ENCODE measurements at places on chromosomes 12 and 14.

DNA sequence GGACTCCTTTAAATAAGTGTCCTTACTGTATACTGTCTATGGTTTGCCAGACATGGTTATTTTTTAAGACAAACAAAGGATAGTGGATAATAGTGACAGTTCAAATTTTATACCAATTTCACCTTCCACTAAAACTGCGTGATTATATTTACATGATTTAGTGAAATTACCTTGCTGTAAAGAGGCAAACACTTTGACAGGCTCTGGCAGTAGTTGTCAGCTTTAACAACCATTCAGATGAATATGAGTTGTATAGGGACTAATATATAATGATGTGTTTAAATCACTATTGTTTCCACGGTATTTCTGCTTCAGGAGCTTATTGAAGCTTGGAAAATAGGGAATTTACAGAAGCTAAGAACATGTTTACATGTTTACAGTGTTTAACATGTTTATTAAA is 1364.0 kb downstream of the FSCB start:
- no peak for DNase-seq

GRCh38 chr12:95648990-95649791 is 97.9 kb upstream of the USP44 start:
- no peak for DNase-seq

DNA sequence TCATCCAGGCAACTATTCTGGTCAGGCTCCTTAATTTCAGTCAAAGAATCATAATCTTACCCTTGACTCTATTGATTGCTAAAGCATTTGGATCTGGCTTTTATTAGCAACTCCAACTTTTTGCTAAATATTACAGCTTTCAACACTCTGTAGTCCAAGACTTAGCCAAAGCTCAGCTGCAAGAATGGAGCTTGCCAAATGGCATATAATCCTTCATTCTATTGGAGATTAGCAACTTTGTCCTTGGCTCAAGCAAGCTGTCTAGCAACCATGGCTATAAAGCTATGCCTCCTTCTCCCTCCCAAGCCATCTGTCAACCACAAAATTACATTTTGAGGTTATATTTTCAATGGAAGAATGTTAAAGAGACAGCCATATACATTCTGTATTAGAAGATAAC is 23.1 kb upstream of the NID2 start:
- no peak for DNase-seq

DNA sequence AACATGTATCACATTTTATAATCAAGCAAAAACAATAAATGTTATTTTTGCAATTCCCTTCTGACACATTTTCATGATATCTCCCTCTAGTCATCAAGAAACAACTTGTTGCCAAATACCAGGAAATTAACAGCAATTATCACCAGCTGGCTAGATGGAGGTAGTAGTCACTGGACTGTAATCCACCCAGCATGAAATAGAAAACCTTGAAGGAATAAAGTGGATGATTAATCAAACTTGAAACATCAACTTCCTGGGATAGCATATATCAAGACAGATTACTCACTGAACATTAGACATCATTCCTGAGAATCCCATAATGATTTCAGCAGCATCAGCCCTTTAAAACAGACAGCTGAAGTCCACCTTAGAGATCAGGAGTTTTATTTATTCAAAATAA is 259.0 kb downstream of the CCDC59 start:
- no peak for DNase-seq

DNA sequence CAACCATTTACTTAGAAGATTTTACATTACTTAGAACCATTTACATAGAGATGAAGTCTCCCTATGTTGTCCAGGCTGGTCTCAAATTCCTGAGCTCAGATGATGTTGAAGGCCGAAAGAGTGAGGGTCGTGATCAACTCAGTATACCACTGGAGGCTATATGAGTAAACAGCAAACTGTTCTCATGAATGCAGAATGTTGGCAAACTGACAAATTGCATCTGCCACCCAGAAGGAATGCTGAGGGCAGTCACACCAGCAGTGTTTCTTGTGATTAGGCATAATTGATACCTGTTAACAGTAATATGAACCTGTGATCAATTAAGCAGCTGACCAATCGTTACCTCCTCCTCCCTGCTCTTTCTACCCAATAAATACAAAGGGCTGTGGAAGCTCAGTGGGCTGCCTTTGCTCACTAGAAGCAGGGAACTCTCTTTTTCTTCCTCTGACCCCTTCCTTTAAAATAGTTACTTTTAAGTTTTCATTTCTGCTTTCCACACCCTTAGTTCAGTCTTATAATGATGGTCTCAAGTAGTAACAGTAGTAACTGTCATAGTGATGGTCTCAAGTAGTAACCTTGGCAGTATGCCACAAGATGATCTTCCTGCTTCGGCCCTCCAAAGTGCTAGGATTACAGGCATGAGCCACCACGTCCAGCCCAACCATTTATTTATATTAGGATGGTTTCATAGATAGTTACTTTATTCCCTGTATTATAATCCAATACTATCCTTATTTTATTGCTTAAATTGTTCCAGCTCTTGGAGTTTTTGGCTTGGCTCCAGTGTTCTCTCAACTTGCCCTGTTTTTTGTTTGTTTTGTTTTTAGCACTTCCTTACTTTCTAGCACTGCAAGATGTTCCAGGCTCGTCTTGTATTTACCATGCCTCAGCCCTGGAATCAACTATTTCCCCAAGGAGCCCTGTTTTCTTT is 25.8 kb downstream of the LIMA1 start:
- DNase-seq: no peak

- no peak for DNase-seq
Measured at GRCh38 chr12:122669397-122670070, 33.6 kb downstream of the HCAR2 start.

DNA sequence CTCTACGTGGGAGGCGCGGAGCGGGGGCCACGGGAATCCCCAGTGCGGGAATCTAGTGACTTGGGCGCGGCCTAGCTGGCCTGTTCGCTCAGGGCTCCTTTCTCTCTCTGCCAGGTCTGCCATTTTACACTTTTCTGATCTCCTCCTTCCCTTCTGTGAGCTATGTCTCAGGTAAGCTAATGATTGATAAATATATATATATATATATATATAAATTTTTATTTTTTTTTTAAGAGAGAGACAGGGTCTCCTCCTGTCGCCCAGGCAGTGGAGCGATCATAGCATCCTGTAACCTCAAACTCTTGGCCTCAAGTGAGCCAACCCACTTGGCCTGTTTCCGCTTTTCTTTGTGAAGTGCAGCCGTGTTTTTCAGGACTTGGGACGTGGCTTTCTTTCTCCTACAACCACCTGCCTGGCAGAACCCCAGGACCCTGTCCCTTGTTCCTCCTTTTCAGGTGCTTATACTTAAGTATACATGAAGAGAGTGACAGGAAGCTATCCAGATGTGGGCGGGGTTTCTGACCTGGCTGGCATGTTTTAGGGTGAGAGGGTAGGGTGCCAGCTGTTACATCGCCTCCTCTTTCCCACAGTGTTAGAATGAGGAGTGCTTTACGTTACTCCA is 547 bp downstream of the ZNF140 start:
- peak; percentile 9 for DNase-seq

GRCh38 chr14:69615496-69616407 is 4.4 kb downstream of the SUSD6 start:
- peak; percentile 75 for DNase-seq

DNA sequence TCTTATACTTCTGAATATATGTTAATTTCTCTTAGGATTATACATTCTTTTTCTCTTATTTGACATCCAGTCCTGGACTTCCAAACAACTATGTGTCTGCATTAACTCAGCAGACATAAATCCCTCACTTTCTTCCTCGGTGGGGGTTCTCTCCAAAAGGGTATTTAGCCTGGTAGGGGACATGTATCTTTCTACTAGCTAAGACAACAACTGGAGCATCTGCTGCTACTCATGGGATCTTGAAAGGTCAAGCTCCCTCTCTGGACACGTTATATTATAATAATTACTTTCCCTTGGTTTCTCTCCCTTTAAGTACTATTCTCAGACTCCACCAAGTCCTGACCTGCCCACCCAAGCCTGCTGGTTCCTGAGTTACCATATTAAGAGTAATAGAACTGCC is 983.7 kb upstream of the FLRT2 start:
- no peak for DNase-seq

- peak; percentile 83 for DNase-seq
Measured at GRCh38 chr12:54560374-54560858, 11.0 kb downstream of the PDE1B start.

- no peak for DNase-seq
Measured at GRCh38 chr12:11568155-11568761, 81.2 kb upstream of the ETV6 start.

- DNase-seq: no peak
Measured at GRCh38 chr12:24479131-24479530, 469.8 kb downstream of the BCAT1 start.

DNA sequence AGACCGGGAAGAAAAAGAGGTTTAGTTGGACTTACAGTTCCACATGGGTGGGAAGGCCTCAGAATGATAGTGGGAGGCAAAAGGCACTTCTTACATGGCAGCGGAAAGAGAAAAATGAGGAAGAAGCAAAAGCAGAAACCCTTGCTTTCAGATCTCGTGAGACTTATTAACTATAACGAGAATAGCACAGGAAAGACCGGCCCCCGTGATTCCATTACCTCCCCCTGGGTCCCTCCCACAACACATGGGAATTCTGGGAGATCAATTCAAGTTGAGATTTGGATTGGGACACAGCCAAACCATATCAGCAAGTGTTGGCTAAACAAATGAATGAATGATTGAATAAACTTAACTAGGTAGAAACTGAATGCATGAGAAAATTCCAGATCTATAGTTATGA is 85.3 kb upstream of the PARP11 start:
- DNase-seq: no peak

DNA sequence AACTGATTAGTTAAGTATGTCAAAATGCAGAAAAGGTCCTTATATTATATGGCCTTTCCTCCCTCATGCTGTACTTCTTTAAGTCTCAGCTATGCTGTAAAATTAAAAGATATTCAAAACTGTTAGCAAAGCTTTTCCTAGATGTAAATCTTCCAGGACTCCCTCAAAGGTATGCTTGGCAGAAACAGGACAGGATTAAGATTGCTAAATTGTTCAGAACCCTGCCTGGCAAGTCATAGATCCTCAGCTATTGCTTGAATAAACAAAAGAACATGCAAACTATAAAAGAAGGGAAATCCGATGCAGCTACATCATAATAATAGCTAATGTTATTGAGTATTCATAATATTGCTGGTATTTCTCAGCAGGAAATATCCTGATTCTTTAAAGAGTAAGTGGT is 322.6 kb downstream of the CCDC91 start:
- DNase-seq: no peak

DNA sequence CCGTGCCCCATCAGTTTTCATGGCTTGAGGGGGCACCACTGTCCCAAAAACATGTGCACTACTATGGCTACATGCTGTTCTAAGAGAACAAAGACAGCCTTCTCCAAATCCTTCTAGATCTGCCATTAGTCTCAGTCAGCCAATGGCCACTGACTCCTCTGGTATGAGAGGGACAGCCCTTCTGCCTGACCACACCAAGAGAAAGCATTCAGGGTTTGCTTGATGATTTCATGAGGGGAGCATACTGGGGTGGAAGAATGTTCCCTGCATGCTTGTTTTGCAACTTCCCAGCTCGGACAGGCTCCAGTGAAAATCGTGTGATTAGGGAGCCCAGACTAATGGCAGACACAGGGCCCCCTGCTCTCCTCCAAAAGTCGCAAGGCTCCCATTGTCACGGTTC is 199.6 kb upstream of the ALG10B start:
- no peak for DNase-seq

DNA sequence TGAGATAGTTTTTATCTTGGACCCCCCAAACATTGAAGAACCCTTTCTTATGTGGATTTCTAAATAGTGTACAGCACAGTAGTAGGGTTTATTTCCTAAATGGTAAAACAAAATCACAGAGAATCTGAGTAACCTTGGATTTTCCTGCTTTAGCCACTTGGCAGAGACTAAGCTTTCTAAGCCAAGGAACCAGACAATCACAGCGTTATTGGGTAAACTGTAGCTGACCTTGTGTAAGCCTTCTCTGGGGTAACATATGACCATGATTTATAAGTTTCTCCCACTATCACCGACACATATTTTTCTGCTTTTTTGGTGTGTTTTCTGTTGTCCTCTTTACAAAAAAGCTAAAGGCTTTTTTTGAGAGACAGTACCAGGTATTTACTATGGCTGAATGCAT is 136.3 kb upstream of the PZP start:
- DNase-seq: no peak

GRCh38 chr12:124306686-124307555 is 12.0 kb downstream of the RFLNA start:
- DNase-seq: no peak

DNA sequence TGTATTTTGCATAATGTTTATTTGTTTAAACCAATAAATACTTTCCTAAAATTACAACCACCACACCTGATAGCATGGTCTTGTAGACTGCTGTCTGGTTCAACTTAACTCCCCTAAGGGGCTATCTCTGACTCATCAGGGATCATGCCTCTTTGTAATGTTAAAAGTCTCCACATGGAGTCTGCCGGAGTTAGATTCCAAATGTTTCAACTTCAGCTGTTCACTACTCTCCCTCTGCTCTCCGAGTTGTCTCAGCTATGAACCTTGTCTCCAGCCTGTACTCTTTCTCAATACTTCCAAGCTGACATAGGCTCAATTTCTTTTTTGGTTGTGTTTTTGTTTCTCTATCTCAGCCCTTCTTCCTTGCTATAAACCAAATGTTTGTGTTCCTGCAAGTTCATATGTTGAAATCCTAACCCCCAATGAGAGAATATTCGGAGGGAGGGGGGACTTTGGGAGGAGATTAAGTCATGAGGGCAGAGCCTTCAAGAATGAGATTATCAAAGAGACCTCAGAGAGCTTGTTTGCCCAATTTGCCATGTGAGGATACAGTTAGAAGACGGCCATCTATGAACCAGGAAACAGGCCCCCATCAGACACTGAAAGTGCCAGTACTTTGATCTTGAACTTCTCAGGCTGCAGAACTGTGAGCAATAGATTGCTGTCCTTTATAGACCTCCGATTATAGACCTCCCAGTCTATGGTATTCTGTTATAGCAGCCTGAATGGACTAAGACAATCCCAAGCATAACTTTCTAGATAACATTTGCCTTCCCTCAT is 858.2 kb downstream of the VRK1 start:
- DNase-seq: no peak

- no peak for DNase-seq
Measured at GRCh38 chr14:58296726-58297125, 1.6 kb upstream of the ARID4A start.
